ENCODE measurements at places on chromosomes 7 and 10.

- DNase-seq = no peak
These were observed 436.7 kb downstream of the AUTS2 start for GRCh38 chr7:70034999-70035398.

DNA sequence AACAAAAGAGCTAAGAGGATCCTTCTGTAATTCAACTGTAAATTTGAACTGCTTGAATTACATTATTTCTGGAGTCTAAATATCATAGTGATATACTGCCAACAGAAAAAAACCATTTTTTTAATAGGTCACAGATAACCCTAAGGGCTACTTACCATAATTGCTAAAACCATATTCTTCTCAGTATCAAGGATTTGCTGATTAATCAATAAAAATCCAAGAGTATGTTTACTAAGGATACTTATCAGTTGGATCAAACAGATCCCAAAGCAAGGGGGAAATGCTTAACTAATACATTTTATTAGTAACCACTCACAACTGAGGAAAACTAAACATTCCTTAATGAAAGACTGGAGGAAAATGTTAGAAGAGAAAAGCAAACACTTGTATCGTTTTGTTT is 166.0 kb downstream of the PIP4K2A start:
- no peak for DNase-seq

DNA sequence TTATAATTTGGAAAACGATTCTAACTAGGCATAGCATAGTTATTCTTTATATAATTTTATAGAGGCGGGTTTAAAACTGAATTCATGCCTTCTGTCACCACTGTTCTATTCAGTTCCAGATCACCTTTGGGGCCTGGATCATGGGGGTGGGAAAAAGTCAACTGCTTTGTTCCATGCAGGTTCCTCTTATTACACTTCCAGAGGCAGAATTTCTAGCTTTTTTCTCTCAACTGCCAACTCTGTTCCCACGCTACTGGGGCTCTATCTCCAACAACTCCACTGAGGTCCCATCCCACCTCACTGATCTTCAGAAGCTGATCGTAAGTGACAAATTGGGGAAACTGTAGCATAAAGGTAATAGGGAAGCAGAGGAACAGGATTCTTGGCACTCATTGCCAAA is 283.6 kb upstream of the IMMP2L start:
- DNase-seq = no peak

- no peak for DNase-seq
These were observed 8.3 kb downstream of the TMEM273 start for GRCh38 chr10:49179699-49180443.

GRCh38 chr7:155860840-155861479 is 48.7 kb upstream of the SHH start:
- DNase-seq = peak; percentile 32

DNA sequence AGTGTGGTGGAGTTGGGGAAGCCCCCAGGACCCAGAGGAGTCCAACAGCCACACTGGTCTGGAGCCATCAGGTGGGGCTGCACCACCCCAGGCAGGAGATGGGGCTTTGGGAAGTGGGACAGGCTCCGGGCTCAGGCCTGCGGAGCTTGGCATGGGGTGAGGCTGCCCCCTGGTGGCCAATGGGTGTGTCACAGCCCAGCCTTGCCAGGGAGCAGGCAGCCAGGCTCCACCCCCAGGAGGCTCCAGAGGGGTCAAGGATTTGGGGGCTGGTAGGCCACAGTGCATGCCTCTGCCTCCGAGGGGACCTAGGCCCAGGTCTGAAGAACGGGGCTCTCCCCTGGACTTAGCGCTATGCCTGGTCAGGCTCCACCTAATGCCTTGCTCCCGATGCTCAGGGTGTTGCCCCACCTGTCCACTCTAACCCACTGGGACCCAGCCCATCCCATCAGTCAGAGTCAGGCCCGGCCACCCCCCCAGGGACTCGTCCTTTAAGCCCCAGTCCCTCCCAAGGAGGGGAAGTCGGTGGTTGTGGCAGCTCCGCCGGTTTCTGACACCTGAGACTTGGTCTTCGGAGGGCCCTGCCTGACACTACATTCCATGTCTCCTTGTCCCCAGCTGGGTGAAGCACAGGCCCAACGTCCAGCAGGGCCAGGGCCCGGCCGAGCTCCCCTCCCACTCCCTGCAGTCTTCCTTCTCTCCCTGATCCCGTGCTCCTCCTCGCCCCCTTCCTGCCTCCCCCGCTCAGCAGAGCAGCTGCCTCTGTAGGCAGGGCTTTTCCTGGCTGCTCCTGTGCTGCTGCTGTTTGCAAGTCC is 11.3 kb upstream of the SAMD8 start:
- peak; percentile 98 for DNase-seq

DNA sequence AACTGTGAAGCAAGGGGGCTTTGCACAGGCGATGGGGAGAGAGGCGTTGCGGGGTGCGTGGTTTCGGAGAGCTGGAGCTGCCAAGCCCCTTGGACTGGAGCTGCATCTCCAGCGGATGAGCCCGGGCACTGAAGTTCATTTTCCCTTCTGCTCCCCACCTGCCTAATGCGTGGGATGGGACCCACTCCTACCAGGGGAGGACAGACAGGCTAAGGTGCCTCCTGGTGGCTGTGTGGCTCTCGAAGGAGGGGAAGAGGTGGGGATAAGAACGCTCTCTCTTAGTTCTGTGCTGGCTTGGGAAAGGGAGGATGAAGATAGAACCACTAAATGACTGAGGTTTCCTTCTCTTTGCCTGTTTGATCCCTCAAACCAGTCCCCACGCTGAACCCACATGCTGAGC is 177.6 kb upstream of the PITRM1 start:
- peak; percentile 59 for DNase-seq

DNA sequence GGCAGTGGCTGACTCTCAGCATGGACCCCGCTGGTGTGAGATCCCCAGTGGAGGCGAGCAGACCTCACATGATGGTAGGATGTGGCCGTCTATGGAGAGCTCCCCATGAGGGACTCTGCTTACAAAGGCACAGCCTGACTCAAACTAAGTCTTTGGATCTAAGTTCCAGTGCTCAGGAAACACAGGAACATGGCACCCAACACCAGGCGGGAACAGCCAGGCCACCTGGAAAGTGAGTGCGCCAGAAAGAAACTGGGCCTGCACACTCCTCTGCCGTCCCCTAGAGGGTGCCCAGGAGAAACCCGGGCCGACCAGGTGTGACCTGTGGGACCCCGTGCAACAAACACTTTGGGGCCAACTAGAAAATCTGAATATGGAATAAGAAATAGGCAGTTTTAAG is 10.0 kb downstream of the PITRM1 start:
- DNase-seq = peak; percentile 75

- no peak for DNase-seq
These were observed 94.7 kb upstream of the PDCD4 start for GRCh38 chr10:110777017-110777416.

DNA sequence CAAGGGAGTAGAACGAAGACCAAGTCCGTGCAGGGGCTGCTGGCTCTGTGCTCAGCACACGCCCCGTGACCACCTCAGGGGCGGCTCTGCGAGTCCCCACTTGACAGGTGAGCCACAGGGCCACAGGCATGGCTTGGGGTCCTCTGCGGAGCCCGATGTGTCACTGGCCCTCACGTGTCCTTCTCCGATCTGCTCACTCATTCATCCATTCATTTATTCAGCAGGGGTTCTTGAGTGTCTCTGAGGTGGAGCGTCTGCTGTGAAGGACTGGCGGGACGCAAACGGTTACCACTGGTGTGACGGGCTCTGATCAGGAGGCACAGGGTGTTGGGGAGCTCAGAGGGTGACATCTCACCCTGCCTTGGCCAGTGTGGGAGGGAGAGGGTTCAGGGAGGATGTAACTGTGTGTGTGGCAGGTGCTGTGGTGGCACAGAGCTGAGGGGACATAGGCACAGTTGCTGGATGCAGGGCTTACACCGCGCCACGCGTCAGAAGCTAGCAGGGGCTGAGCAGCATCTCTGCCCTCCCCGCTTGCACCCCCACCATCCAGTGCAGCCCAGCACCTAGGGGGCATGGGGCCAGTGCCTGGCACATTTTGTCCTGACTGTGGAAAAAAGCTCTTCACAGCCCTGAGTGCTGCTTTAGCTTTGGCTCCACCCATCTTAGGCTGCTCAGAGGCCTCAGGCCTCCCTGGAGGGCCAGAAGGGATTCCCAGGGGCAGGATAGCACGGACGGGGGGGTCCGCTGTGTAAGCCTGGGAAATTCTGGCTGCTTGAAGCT is 116.8 kb downstream of the LHPP start:
- no peak for DNase-seq

- DNase-seq = no peak
These were observed 135.2 kb upstream of the GDF10 start for GRCh38 chr10:47164800-47165128.

DNA sequence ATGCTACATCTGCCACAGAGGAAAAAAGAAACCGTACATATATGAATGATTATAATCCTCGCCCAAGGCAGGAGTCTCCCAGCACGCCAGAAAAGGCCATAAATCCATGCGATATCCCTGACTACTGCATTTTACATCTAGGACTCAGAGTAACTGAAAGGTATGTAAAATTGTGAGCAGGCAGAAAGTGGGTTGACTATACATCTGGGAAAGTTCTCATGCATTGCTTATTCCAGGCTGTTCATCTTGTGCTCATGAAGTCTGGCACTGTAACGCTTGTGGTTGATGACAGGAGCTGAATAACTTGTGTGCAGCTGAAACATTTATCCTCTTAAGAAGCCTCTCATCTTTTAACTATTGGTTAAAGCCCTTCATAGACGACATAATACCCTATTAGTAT is 193.4 kb upstream of the STEAP4 start:
- no peak for DNase-seq

DNA sequence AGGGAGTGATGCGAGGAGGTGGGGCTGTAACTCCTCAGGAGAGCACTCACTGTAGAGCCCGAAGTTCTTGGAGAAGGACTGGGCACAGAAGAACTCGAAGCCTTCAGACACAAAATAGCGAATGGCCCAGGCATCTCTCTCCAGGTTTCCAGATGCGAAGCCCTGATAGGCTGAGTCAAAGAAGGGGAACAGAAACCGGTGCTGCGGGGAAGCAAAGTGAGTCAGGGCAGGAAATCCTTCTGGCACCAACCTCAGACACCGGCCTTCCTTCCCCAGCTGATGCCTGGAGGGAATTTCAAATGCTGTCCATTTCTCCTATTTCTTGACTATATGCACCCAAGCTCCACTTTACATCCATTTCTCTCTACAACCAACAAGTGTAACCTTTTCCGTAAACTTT is 26.8 kb downstream of the GOT1 start:
- no peak for DNase-seq

DNA sequence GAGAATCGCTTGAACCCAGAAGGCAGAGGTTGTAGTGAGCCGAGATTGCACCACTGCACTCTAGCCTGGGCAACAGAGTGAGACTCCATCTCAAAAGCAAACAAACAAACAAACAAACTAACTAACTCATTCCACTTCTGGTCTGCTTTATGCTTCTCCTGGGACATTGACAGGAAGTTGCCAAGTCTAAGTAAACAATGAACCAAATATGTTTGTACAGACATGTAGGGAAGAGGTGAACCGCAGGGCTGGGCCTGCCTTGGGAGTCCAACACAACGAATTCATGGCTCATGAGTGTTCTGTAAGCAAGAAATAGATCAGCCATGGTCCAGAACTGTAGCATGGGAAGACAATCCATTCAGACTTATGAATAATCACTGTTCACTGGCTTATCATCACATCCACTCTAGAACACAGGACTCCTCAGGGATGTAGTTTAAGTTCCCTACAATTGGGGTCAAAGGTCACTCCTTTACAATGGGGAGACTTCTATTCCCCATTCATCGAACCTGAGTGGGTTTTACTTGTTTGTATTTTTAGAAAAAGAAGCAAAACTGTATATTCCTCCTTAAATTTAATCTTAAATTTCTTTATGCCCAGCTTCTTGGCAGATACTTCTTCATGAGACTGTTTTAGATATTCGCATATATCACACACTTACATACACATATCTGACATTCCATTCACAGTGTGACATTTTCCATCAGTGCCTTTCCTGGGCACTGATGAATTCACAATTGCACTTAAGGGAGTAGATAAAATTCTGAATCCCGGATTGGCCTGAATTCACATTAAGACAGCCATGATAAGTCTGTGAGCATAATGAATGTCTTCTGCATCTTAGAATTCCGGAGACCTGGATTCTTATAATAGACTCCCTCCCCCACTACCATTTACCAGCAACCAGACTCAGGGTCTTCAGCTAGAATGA is 159.1 kb upstream of the EEPD1 start:
- DNase-seq = no peak

DNA sequence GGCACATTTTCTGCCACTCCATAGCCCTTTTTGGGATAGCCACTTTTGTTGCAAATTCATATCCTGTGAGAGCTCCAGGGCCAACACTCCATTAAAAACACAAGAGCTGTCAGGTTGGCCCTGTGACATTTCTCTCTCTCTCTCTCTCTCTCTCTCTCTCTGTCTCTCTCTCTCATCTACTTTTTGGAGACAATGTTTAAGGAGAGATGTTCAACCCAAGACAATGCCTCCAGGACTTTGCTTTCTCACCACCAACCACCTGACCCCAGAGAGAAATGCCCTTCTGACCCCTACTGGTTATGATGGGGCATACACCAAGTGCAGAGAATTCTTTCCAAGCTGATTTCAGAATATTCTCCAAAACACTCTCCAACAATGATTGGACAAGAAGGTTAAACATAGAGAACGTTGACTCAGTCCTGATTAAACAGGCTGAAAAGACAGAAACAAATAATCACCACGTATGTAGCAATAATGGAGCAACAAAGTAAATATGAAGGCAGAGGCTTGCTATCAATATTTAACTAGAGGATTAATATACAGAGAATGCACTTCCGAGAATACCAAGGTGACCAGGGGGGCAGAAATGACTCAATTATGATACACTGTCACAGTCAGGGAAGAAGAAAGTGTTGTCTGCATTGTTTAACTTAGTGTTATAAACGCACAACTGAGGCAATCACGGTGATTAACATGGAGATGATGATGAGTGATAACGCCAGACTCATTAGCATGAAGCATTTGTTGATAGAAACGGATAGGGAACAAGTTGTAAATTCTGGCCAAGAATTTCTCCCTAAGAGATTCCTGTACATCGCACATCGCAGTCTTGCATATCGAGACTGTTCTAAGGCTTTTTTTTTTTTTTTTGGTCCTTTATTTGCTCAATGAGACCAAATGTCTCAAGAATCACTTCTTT is 178.5 kb downstream of the NRP1 start:
- DNase-seq = peak; percentile 64

- no peak for DNase-seq
These were observed 89.2 kb downstream of the RNLS start for GRCh38 chr10:88493691-88494483.

Measured in endodermal cell (in vitro differentiated cells).